H9 (cell line): ENCODE measurements at places on chromosomes 12 and 14.

DNA sequence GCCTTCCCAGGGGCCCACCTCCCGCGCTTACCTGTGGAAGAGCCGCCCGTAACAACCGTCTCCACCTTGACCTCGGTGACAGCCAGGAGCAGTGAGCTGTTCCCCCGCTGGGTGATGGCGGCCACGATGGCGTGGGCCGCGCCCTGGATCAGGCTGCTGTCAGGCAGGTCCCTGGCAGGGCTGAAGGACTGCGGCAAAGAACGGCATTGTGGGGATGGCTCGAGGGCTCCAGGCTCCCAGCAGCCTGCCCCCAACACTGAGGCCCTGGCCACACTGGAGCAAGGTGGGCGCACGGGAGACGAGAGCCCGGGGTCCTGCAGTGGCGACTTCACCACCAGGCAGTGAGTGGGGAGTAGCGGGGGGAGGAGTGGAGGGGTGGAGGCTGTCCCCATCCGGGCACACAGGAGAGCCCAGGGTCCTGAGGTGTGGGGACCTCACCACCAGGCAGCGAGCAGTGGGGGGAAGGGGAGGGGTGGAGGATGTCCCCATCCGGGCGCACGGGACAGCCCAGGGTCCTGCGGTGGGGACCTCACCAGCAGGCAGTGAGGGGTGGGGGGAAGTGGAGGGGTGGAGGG is 25.0 kb downstream of the JAG2 start:
- peak; percentile 24 for DNase-seq

GRCh38 chr12:88241862-88242570 is 99.9 kb downstream of the TMTC3 start:
- no peak for DNase-seq

- no peak for DNase-seq
These were observed 45.7 kb downstream of the TTC6 start for GRCh38 chr14:37641117-37641516.

GRCh38 chr12:126847005-126847629 is 1419.9 kb upstream of the TMEM132C start:
- no peak for DNase-seq

- no peak for DNase-seq
These were observed 154.1 kb upstream of the PELI2 start for GRCh38 chr14:55964091-55964490.

- DNase-seq, result no peak
These were observed 6.9 kb downstream of the KRT4 start for GRCh38 chr12:52806821-52807543.

- peak; percentile 78 for DNase-seq
These were observed 24.0 kb downstream of the CCDC85C start for GRCh38 chr14:99579903-99580571.

DNA sequence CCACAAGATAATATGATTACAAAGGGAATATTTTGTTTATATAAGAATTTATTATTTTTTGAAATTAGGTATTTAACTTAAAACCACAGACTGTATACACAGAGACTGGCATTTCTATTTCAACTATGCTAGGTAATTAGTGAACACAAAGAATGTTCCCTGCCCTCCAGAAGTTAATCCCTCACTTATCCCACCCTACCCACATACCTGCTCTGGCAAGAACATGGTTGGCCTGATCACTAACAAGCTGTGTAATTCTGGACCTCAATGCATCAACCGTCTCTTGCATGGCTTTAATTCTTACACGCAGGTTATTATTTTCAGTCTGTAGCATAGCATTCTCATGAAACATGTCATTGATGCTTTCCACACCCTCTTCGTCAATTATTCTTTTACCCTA is 85.9 kb downstream of the KIF21A start:
- DNase-seq, result no peak

GRCh38 chr14:35412272-35413056 is 7.9 kb upstream of the NFKBIA start:
- DNase-seq, result no peak

- no peak for DNase-seq
These were observed 70.0 kb downstream of the KIF21A start for GRCh38 chr12:39372929-39373328.

DNA sequence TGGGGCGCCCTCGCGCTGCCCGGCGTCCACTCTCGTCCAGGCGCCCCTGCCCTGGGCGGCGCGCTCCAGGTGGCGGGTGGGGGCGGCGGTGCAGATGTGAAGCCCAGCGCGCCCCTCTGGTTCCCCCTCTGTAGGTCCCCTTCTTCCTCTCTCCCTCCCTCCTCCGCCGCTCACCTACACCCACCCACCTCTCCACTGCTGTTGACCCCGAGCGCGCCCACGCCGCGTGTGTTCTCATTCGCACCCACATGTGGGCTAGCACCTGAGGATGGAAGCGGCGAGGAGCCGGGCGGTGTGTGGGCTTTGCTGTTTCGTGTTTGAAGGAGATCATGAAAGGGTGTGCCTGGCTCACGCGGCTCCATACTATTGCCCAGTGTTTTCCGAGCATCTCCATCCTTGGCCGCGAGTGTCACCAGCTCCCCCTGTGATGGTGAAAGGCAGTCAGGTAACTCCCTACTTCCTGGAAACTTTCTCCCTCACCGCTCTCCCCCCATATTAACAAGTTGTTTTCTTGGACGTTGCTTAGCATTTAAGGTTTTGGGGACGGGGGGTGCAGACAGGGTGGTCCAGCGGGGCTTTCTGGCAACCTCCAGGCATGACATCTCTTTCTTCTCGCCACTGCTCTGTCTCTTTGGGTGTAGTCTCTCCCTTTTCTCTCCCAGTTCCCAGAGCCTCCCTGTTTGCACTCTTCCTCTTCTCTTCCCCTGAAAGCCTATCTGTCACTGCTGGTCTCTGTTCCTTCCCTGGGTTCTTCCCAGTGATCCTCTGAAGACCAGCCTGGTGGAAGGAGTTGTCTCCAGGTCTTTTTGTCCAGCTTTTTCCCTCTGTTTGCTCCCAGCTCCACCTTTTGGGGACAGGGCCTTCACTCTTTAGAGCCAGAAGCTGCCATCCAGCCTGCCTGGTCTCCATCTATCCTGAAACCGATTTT is 1.6 kb downstream of the CACNA1C start:
- DNase-seq, result no peak

DNA sequence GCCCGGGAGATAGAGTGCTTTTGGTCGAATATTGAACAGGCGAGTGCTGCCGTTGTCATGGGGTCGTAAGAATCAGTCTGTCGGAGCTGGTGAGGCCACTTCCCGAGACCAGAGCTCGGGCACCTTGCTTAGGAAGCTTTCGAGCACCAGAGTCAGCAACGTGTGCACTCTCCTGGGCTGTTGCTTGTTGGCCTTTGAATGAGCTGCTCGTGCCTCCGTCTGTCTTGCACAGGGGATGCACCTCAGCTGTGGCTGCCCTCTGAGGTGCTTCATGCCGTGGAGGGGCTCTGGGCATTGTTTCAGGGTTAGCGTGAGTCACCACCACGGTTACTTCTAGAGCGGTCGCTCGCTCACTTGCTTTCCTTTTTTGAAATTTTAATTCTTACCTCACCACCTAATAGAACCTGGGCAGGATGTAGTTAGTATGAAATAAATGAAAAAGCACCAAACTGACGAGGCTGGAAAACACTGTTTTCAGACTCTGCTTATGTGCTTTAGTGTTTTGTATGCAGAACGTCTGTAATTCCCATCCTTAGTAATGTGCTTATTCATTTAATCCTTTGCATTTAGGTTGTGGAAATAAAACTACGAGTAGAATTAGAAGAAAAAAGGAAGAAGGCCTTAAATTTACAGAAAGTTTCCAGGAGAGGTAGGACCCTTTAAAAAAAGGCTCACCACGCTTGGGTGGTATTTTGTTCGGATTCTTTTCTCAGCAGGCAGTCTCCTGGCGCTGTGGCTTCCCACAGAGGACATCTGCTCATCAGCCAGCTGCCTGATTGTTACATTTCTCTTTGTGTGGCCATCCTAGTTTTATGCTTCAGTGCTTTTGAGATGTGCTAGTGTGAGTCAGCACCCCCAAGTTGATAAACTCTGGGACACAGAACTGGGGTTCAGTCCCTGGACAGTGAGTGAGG is 40.6 kb downstream of the EP400 start:
- peak; percentile 76 for DNase-seq

- no peak for DNase-seq
These were observed 86.7 kb downstream of the NCOR2 start for GRCh38 chr12:124480469-124481256.

- DNase-seq, result no peak
These were observed 4.9 kb upstream of the SUSD6 start for GRCh38 chr14:69606258-69607184.

DNA sequence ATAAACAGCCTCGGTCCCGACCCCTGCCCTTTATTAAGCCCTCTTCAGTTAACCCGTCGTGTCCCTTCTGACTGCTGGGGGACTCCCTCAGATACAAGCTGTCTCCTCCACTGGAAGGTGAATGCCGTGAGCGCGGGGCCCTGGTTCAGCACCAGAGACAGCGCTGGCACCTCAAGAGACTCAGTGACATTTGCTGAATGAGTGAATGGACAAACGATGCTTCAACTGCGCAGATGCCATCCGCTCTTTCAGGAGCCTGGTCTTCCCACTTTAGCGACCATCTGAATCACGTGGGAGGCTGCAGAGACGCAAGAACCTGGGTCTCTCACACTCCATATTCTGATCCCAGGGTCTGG is 92.6 kb upstream of the SFSWAP start:
- peak; percentile 71 for DNase-seq

- no peak for DNase-seq
These were observed 24.7 kb downstream of the SLCO1B1 start for GRCh38 chr12:21155522-21156351.

- no peak for DNase-seq
These were observed 4.6 kb downstream of the RND1 start for GRCh38 chr12:48861111-48861510.

DNA sequence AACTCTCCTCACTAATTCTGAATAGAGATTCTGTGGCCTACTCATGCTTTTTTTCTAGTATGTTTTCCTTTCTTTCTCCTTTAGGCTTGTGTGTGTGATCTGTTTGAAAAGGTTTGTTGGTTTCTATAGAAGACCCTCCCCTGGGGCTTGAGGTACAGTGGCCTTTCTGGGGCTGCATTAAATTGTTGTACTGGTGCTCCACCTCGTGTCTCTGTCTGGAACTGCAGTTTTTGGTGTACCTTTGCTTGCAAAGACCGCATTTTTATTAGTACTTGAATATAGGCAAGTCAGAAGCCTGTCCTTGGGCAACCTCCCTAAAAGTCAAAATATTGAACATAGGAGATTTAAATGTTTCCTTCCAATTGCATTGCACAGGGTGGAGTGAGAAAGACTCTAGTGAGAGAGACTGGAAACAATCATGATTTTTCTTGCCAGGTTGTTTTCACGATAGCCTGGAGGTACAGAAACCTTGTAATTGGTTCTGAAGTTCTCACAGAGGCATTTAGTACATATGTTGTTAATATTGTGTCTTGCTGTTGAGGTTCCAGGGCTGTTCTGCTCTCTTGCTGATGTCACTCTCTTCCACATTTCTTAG is 39.0 kb downstream of the SLCO1B1 start:
- DNase-seq, result peak; percentile 87

GRCh38 chr12:101794574-101794973 is 36.2 kb downstream of the GNPTAB start:
- DNase-seq, result no peak

DNA sequence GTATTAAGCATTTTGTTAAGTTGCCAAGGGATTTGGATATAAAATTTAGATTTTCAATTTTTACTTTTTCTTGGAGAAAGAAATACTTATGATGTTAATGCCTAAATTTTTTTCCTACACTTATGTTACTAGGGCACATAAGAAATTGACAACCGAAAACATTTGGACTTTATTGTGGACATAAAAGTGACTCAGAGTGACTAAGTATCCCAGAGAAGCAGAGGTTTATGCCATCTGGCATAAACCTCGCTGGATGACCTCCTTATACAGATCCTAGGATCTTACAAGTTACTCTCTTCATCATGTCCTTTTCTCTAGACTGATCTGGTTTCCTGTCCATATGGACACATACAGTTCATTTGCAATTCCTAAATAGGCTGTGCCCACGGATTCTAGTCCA is 89.8 kb downstream of the RERG start:
- no peak for DNase-seq

DNA sequence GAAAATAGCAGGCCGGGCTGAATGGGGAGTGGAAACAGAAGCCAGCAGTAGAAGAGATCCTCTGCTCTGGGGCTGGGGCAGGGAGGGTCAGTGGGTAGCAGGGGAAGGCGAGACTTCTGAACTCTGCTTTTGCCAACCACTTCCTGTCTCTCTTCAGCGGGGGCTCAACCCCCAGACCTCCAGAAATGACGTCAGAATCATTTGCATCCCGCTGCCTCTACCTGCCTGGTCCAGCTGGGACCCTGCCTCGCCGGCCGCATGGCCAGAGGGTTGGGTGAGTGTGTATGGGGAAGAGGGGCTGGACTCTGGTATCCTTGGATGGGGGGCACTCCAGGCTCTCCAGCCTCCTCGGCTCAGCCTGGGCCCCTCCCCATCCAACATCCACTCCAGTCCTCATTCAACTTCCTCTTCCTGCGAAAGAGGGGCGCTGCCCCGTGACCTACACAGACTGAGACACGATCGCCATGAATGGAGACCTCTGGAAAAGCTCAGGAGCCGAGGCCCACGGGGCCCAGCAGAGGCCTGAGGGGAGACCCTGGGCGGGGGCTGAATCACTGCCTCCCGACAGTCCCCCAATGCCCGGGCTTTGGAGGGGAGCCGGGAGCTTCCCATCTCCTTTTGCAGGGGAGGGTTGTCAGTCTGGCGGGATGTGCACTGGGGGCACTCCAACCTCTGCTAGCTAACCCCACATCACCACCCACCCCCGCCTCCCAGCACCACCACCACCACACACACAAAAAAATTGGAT is 458 bp upstream of the HOXC4 start:
- DNase-seq, result peak; percentile 67

DNA sequence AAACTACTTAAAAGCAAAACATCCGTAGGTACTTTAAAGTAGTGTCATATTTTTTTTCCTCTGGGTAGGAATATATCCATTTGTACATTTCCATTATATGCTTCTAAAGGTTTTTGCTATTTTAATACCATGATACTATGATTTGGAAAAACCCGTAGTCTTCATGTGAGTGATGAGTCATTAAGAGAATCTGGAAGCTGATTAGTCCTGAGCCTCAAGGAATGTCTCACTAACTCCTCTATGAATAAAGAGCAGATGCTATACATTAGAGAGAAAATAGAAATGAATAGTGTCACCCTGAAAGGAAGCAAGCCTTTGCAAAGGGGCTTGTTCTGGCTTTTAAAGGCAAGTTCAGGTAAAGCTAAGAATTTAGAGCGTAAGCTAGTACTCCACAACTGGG is 432.1 kb downstream of the CCDC91 start:
- no peak for DNase-seq

- no peak for DNase-seq
These were observed 264.7 kb downstream of the EGLN3 start for GRCh38 chr14:33686218-33686617.

DNA sequence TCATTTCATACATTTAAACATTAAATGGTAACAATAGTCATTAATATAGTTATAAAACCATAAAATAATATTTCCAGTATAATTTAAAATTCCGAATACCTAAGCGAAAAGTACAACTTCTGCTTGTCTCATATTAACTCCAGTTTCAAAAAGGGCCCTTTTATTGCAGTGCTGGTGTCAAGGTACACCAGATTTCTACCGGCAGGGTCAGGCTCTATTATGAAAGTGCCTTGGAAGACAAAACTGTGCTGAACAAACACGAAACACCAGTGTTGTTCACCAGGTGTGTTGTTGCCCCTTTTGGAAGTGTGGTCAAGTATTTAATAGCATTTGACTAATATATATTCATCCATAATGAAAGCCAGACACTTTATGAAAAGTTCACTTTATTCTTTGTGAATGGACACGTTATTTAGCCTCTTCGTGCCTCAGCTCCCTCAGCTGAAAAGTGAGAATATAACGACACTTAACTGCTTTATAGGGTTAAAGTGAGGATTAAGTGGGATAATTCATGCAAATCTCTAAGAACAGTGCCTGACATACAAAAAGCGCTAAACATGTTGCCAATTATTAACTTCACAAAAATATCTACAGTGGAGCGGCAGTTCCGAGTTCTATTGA is 20.3 kb upstream of the GNS start:
- DNase-seq, result no peak
